ENCODE measurements at places on chromosomes 5 and 9.

- no peak for DNase-seq
These were observed 139.2 kb upstream of the PALM2AKAP2 start for GRCh38 chr9:109640580-109641371.

DNA sequence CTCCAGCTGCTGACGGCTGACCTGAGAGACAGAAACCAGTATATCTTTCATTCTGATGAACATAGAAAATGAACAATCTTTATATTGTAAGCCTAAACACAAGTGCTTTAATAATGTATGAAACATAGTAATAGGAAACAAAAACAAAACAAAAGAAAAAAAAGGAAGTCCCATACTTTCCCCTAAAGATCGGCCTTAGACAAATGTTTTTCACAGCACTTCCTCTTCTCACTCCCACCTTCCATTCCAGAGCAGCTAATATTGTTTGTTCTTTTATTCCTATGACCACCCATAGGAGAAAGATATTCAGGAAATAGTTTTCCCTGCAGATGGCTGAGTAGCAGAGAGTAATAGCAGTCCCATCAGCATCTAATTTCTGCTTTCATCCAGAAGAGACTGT is 194.4 kb upstream of the SLC27A6 start:
- DNase-seq, result no peak

DNA sequence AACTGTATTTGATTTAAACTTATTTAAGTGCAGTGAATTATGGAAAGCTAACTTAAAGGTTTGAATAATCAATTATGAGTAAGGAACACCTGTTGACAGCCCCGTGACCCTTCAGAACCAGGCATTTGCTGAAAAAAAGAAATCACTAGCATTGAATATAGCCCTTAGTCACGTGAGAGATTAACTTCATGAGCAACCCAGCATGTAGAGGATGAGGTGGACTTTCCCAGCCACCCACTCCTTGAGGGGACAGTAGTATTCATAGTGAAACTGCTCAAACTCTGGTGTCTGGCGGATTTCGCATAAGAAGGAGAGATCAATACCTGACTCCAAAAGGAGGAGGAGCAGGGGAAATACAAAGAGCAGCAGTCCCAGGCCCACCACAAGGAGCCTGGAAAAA is 184.8 kb upstream of the RASEF start:
- no peak for DNase-seq

DNA sequence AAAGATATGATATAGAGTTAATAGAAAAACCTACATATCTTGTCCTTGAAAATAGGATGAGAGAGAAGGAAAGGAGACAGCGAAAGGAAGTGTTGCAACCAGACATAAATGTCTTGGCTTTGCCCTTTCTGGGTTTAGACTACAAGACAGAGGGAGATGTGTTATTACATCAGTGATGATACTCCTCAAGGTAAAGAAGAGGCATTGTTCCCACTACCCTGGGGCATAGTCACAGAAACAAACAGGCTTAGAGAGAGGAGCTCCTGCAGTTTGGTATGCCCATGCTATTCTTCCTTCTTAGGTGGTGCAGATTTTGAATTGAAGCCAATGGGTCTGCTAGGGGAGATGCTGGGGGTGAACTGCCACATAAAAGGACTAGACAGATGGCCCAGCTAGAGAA is 166.8 kb upstream of the RFX3 start:
- no peak for DNase-seq

DNA sequence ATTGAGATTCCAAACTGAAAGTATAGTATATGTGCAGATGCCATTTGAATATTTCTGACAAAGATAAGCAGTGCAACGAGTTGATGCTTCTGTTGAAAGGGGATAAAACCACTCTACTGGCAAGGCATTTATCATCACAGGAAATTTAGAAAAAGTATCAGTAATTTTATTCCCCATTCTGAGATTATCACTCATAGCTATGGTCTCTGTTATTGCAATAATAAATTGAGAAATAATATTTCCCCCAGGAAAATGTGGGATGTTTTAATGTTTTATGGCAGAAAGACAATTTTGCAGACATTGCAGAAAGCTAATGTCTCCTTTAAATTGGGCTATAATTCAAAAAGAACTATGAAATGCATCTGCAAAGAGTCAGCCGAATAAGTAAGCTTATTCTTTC is 1612.7 kb upstream of the ACO1 start:
- no peak for DNase-seq

DNA sequence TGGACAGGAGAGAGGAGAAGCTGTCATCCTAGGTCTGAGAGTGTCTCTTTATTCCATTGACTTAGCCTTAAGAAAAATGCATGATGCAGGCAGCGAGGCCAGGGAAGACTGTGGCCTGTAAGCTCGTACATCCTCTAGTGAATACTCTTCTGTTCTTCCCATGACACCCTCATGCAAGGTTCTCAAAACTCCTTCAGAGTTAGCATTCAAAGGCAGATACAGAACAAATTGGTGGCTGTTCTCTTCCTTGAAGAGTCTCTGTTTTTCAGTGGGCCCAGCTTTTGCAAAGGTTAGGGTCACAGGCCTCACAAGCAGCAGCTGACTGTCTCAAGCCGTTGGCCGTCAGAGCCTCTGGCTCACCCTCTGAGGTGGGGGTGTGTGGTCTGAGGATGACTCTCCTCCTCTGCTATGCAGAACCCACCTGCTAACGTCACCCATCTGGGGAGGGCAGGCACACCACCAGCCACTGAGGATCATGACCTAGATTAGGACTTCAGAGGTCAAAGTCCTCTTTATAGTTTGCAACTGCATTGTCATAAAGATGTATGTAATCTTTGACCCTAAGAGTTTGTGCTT is 15.1 kb downstream of the ADCY2 start:
- no peak for DNase-seq

GRCh38 chr5:35990520-35990919 is 670 bp downstream of the UGT3A1 start:
- no peak for DNase-seq

DNA sequence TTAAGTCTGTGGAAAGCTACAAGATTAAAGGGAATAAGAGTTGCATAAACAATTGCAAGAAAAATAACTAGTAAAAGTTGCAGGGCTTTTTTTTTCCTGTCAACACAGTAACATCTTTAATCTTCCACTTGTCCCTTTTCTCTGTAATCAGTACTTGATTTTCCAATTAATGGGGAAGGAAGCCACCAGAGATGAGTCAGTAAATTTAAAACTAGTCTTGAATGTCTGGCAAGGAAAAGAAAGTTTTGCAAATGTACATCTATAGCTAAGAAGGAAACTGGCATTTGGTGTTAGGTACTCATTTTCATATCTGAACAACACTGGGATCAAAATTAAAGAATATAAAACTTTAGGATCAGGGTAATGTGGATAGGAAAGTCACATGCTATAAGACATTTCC is 17.1 kb downstream of the DAP start:
- no peak for DNase-seq

- DNase-seq, result no peak
These were observed 3.4 kb downstream of the CLINT1 start for GRCh38 chr5:157855404-157855994.

- DNase-seq, result no peak
These were observed 4.5 kb downstream of the HEMGN start for GRCh38 chr9:97933297-97933998.

DNA sequence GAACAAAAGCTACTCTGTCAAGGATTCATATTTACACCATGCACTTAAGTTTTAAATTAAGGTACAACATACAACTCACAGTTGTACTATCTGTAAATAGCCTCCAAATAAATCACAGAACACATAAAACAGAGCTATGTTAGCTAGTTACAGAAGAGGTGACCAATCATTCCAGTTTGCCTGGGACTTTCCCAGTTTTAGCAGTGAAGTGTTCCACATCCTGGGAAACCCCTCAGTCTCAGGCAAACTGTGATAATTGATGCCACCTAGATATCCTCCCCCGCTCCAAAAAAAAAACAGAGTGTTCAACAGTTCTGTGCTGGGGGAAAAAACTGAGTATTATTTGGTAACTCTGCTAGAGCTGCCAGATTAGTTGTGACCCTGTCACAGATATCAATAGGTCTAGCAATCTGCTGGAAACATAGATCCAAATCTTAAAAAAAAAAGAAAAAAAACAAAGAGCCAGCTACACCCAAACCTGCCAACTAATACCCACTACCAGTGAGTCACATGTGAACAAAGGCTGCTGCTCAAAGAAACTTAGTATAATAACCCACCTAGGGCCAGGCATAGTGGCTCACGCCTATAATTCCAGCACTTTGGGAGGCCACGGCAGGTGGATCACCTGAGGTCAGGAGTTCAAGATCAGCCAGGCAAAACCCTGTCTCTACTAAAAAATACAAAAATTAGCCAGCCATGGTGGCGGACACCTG is 5.7 kb downstream of the TBCA start:
- no peak for DNase-seq

- DNase-seq, result no peak
These were observed 64.6 kb downstream of the ABLIM3 start for GRCh38 chr5:149205625-149206523.

DNA sequence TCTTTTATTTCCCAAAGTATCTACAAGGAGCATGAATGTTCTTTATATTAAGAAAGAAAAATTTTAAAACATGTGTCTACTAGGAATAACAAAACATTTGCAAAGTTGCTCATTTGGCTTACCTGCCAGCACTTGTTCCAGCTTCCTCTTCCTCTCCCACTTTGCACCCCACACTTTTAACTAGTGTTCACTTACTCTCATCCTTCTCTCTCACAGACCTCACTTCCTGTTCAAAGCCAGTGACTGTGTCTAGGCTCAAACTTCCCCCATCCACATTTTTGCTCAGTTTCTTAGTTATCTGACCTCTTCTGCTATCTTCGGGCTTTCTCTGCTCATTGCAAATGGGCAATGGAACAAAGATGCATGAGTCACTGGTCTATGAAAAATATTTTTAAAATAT is 512.2 kb upstream of the ZNF462 start:
- no peak for DNase-seq

DNA sequence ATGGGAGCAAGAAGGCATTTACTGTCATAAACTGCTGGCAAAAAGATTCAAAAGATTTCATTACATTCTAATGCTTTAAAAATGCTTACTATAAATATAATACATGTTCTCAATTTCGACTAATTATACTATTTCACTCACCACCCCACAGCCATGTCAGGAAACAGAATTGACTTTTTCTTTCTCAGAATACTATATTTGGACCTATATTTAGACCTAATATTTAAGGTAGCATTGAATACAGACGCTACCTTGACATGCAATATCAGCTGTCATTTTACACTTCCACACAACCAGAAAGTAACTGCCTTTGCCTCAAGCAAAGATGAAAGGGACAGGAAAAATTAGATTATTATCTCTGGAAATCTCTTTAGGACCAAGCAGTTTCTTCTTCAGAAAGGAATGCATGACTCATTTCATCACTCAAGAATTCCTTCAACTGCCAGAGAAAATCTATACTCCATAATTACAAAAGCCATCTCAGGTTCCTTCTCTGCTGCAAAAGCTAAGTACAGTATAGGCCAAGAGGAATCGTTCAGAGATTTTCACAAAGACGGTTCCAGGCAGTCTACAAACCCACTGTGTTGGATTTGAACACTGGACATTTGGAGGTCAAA is 11.8 kb upstream of the UBE2QL1 start:
- no peak for DNase-seq

GRCh38 chr9:92735636-92736562 is 28.7 kb downstream of the BICD2 start:
- DNase-seq, result no peak

DNA sequence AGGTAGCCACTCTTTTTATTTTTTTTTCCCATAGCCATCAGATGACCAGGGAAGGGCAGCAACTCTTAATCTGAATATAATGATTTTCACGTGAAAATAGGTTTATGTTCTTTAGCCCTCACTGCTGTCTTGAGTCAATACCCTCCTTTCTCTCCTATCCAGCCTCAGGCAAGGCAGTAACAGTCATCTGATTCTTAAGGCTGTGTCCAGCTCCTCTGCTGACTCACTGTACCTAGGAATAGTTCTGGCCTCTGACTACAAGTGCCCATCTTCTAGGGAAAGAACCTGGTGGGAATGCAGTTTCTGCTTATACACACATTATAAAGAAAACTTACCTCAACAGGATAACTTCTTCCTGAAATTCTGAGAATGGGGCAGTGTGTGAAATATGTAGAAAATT is 30.7 kb downstream of the DHX29 start:
- no peak for DNase-seq
